Upper lobe of left lung (tissue), 6 donors: ENCODE measurements at places on chromosomes 13 and 19.

DNA sequence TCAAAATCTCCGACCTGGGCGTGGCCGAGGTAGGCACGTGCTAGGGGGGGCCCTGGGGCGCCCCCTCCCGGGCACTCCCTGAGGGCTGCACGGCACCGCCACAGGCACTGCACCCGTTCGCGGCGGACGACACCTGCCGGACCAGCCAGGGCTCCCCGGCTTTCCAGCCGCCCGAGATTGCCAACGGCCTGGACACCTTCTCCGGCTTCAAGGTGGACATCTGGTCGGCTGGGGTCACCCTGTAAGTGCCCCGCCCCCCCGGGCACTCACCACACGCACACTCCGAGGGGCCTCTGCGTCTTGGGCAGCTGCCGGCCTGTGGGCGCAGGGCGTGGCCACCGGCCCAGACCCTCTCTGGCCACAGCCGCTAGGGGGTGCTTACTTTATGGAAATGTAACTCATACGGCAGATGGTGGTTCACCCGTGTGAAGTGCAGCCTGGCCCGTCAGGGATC lies 14.9 kb downstream of the STK11 start:
- DNase-seq = no peak

GRCh38 chr19:10669246-10669645 lies 15.1 kb downstream of the ILF3 start:
- no peak for DNase-seq

DNA sequence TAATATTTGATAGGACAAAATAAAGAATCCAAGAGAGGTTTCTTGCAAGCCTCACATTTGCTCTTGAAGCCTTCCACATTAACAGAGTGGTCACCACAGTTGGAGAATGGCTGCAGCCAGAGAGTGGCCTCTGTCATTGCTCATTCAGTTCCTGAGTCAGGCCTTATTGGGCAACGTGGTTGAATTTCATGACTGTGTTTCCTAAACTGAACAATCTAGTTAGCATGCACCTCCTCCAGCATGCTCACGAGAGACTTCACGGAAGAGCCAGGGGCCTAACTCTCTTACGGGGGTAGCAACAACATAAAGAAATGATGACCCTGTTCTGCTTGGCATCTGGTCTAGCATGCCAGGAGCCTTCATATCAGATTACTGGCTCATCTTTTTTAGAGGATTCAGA lies 9.6 kb upstream of the UBL3 start:
- DNase-seq = no peak

DNA sequence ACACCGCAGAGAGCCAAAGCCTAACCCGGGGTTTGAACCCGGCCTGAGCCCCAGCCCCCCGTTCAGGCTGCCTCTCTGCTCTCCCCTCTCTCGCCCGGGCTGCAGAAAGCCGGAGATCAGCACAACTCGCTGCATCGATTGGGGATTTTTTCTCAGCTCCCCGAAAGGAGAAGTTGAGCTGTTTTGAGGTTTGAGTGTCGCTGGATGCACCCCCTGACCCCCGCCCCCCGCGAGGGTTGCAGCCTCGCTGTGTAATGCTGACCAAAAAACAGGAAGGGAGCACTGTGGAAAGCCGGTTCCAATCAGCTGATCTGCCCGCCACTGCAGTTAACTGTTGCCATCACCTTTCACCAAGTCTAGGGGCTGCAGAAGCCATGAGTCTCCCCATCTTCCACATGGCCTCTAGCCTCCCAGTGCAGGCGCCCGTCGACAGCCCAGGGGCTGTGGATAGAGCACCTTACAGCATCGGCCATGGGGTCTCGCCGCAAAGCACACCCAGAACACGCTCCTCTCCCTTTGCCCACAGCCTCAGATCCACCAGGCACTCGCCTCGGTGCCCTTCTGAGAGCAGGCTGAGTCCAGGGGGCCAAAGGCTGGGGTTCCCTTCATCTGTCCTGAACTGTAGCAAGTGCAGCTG lies 34.5 kb downstream of the MYO9B start:
- peak; percentile 86 for DNase-seq

DNA sequence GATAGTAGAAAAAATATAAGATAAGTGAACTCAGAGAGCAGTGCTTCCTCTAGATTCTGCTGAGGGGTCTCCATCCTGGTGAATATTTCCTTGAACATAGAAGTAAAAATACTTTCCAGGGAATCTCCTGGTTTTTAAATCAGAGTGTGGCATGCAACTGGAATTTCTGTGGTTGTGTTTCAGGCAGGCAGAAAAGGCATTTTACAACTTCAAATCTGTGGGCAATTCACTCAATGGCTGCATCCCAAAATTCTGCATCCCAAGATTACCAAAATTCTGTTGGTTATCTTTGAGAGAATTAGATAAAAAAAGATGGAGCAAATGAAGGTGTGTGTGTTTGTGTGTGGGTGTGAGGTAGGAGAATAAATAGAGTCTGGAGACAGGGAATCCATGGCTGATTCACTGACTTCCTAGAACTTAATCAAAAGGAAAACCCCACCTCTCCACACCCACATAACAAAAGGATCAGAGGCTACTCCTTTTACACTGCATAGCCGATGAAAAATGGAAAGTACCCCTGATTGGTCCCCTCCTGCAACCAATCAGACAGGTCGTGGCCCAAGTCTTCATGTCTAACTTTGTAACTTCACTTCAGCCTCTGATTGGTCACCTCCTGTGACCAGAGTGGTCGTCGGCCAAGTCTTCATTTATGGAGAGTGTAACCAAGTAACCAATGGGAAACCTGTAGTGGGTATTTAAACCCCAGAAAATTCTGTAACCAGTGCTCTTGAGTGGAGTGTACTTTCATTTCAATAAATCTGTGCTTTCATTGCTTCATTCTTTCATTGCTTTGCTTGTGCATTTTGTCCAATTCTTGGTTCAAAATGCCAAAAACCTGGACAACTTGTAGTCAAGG lies 112.8 kb downstream of the DLEU7 start:
- DNase-seq = no peak

DNA sequence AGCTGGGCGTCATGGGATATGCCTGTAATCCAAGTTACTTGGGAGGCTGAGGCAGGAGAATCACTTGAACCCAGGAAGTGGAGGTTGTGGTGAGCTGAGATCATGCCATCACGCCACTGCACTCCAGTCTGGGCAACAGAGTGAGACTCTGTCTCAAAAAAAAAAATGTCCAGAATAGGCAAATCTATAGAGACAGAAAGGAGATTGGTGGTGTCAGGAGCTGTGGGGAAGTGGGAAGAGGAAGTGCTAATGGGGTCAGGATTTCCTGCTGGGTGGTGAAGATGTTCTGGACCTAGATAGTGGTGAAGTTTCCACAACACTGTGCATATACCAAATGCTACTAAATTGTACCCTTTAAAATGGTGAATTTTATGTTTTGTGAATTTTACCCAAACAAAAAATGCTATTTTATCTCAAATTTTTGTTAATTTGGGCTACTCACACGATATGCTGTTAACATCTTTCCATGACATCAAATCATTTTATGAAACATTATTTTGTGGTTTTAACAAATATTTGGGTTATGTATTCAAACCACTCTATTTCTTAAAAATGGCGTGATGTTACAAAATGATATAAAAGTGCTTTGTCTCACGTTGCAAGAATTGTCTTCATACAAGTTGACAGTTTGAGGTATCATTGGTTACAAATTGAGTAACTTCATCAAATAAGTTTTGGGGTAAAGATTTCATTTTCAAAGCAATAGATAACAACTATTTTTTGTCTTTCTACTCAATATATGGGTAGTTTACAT lies 7.4 kb upstream of the CYP4F3 start:
- DNase-seq = no peak

- DNase-seq = peak; percentile 39
Observed at GRCh38 chr19:1465191-1466016, 13.6 kb downstream of the C19orf25 start.

GRCh38 chr13:33108620-33109019 lies 92.4 kb downstream of the KL start:
- DNase-seq = no peak
